ENCODE measurements at places on chromosomes 13 and 19. TPM values are rescaled to one million over a fixed set of nuclear protein-coding genes. Genes with fewer than 3 reads are reported as not detected.

The ZNF471 gene
- 36.1 TPM for polyA plus RNA-seq

GRCh38 chr13:23462815-23463559 lies 29.5 kb upstream of the SACS start:
- no peak for DNase-seq

DNA sequence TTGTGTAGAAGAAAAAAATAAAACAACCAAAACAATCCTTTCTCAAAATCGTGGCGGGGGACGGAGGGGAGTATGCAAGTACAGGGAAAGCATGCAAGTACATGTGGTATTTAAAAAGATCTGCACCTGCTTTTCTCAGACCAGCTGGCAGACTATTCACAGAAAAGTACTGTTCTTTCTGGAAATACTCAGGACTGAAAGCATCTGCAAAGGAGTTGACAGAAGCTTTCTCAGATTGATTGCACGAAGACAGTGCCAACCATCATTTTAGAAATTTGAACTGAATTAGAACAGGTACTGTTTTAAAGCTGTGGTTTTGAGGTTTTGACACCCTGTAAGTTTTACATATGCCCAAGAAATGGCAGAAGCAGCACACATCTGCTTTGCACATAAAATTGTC lies 19.8 kb upstream of the PCDH8 start:
- DNase-seq, result no peak

DNA sequence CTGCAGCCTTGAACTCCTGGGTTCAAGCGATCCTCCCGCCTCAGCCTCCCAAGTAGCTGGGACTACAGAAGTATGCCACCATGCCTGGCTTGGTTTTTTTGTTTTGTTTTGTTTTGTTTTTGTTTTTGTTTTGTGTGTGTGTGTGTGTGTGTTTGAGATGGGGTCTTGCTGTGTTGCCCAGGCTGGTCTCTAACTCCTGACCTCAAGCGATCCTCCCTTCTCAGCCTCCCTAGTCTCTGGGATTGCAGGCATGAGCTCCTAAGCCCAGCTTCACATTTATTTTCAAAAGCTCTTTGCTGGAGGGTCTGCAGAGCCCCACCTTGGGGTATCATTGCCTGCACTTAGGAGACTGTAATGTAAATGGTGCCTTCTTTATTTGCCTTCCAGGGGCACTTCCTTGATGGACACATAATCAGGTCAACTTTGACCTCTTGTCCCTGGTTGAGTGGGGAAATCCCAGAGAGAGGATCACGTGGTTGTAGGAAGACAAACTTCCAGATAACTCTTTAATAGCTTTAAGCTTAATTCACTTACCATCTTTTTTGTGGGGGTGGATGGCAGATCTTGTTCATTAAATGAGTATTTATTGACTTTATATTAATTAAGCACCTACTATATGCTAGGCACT lies 72.9 kb upstream of the NPAS1 start:
- no peak for DNase-seq

DNA sequence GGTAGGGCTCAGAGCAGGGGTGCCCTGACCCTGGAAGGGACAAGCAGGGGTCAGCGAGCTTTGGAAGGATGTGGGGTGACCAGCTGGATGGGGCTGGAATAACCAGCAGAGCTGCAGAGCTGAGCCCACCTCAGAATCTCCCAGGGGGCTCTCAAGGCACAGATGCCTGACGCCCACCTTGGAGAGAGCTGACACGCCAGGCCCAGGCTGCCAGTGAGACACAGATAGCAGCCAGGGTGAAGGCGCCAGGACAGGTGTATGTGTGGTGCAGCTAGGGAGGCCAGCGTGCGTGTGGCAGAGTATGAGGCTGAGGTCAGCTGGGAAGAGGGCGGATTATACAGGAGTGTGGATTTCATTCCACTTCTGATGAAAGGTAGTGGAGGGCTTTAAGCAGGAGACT lies 8.9 kb downstream of the AP1M1 start:
- DNase-seq, result no peak

DNA sequence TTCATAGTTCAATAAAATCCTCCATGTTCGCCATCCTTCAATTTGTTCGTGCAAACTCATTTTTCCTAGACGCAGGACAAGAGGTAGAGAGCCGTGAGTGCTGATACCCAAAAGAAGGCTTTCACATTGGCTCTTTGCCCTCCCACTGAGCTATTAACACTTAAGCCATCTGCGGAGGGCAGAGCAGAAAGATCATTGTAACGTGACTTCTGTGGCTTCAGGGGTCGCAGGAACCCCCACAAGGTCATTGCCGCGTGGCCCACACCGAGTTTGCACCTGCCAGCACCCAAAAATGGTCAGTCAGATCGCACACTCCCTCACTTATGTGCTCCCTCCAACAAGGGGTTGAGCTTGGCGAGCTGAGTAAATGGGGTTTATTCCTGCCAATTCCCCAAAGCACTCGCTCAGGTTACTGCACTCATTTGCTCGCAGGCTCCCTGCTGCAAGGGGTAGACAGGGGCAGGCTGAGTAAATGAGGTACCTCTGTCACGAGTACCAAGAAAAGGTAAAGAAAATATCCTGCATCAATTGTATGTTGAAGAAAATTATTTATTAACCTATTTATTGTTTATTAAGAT lies 144.1 kb downstream of the PRR20E start:
- DNase-seq, result no peak

- no peak for DNase-seq
Measured at GRCh38 chr13:89322466-89322865, 1651.3 kb downstream of the SLITRK5 start.
